T-cell (primary cell): ENCODE measurements at places on chromosomes 1 and 21. TPM values are rescaled to one million over a fixed set of nuclear protein-coding genes. Genes with fewer than 3 reads are reported as not detected.

Gene BMP8B
- 0.76 TPM for total RNA-seq

Gene GCSAML
- total RNA-seq, result 0.85 TPM

- peaks cover 9% of the 10 kb centered on the region for H3K27me3 ChIP-seq
- H3K4me3 ChIP-seq, result no peak overlapping the region
- H3K36me3 ChIP-seq, result no peaks in the 10 kb centered on the region
- DNase-seq, result no peak
- H3K4me1 ChIP-seq, result no peaks in the 10 kb centered on the region
These were observed 38.9 kb upstream of the ZBTB18 start for GRCh38 chr1:244012202-244012601.

- H3K27ac ChIP-seq, result no peak overlapping the region
- no peak overlapping the region for H3K4me3 ChIP-seq
- H3K27me3 ChIP-seq, result peaks cover 17% of the 10 kb centered on the region
These were observed 22.0 kb upstream of the RCAN1 start for GRCh38 chr21:34636961-34637360.

- peaks cover 24% of the 10 kb centered on the region for H3K4me1 ChIP-seq
- peak overlapping the region; percentile 51 for H3K4me3 ChIP-seq
- no peak for DNase-seq
- no peak overlapping the region for H3K27ac ChIP-seq
- H3K27me3 ChIP-seq, result no peaks in the 10 kb centered on the region
- no peaks in the 10 kb centered on the region for H3K36me3 ChIP-seq
These were observed 594 bp upstream of the PANK4 start for GRCh38 chr1:2526824-2527555.

DNA sequence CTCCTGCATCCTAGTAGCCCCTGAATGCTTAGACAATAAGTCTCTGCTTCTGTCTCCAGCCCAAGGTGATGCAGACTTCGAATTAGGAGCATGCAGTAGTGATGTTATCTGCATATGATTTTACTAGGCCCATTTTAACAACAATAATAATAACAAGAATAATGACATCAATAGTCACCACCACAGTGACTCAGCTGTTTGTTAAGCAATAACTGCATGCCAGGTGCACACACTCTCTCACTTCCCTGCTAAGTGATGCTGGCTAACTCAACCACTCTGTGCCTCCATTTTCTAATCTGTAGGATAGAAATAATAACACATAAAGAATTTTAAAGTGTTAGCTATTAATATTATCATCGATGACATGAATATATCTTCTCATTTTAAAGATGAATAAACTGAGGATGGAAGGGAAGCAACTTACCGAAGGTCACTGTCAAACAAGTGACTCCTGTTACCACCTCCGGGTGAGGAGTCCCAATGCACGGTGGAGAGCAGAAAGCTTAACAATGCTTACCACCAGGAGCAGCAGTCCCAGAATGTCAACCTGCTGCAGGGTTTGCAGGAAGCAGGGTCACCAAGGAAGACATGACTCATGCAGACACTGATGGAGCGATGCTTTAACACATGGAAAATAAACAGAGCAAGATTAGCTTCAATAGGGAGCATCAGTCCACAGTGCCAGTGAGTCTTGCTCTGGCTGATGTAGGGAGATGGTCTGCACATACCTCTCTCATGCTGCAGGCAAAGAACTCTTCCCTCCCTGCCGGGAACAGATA, 290.2 kb downstream of the SPATA17 start:
- H3K27ac ChIP-seq, result no peak overlapping the region
- H3K36me3 ChIP-seq, result no peaks in the 10 kb centered on the region
- H3K4me1 ChIP-seq, result no peaks in the 10 kb centered on the region
- no peak overlapping the region for H3K4me3 ChIP-seq

- peaks cover 10% of the 10 kb centered on the region for H3K4me1 ChIP-seq
- no peak for DNase-seq
- H3K27ac ChIP-seq, result no peak overlapping the region
These were observed 1.1 kb downstream of the PRRX1 start for GRCh38 chr1:170664828-170665612.

Gene SAMSN1
- 45.4 TPM for total RNA-seq

DNA sequence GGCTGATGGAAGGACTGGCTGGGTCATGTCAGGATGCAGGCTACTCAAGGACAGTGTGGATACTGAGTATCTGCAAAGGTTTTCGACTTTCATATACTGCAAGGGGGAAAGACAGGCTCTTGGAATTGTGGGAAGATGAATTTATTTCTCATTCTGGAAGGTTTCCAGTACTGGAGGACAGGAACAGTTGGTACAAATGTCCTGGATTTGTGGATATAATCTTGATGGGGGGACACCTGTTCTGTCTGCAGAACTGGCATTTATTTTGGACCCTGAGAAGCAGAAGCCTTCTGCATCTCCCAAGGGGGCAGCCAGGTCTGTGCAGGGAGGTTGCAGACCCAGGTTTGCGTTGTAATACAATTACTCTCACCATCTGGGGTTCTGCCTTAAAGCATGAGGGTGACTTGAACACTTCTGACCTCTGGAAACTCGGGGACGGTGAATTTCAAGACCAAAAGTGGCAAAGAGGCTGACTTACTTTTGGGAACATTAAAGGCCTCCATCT, 65.8 kb downstream of the NOS1AP start:
- H3K27ac ChIP-seq, result no peak overlapping the region
- H3K4me3 ChIP-seq, result no peak overlapping the region
- DNase-seq, result no peak

- H3K4me3 ChIP-seq, result no peak overlapping the region
- H3K27me3 ChIP-seq, result no peaks in the 10 kb centered on the region
- no peak for DNase-seq
- H3K27ac ChIP-seq, result no peak overlapping the region
These were observed 77.3 kb upstream of the GALNT2 start for GRCh38 chr1:229989591-229990248.

GRCh38 chr1:6624710-6625583, at the start of gene THAP3:
THAP3 (plus strand) TSS chr1:6624868; CDS start chr1:6625219, 351 bp downstream.
- H3K4me3 ChIP-seq, result peak within 1 kb of the TSS; percentile 71
- peak within 1 kb of the TSS; percentile 32 for H3K27ac ChIP-seq
- H3K36me3 ChIP-seq, result peaks cover 14% of the 10 kb centered on the region
- H3K27me3 ChIP-seq, result no peaks in the 10 kb centered on the region
- peaks cover 2% of the 10 kb centered on the region for H3K4me1 ChIP-seq
- DNase-seq, result peak; percentile 84

DNA sequence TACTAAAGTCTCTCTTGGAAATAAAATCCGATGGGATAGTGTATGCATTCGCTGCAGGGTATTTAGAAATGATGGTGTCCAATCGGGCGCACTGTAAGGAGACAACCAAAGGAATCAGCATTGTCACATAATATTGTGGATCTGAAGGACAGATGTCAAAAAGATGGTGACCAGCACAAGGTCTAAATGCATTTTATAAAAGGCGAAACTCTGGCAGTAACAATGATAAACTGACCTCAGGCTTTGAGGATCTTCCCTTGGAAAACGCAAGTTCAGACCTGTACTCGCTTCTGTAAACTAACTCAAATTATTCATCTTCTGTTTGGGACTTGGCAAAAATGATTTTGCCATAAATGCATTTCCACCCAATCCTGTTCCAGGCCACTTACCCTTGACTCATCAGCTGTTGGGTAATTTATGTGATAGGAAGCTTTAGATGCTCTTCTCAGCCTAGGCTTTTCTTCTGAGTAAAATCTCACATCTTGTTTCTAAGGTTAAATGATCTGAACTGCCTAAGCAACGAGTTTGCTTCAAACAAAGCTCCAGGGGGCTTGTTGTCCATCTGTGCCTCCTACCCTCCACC, 33.8 kb downstream of the STPG1 start:
- no peak overlapping the region for H3K27ac ChIP-seq
- H3K36me3 ChIP-seq, result peaks cover 4% of the 10 kb centered on the region
- no peaks in the 10 kb centered on the region for H3K27me3 ChIP-seq
- no peak overlapping the region for H3K4me3 ChIP-seq
- DNase-seq, result no peak

DNA sequence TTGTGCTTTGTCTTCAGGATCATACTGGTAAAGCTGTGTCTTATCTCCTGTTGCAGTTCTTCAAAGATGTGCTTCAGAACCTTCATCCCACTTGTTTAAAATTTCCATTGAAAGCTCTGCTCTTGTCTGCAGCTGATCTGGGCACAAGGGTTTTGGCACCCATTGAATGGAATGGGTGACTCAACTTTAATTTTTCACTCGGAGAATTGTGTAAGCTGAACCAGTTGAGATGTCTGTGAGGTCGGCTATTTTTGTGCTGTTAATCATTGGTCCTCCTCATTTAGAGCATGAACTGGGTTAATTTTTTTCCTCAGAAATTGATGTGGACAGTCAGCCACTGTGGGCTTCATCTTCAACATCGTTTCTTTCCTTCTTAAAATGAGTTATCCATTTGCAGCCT, 252.1 kb downstream of the TM2D1 start:
- peaks cover 3% of the 10 kb centered on the region for H3K27me3 ChIP-seq
- no peak for DNase-seq
- H3K4me1 ChIP-seq, result no peaks in the 10 kb centered on the region
- H3K27ac ChIP-seq, result no peak overlapping the region
